Inflammatory macrophage treated with lipopolysaccharide for 4 hours (primary cell): ENCODE measurements at places on chromosomes 11 and 22.
A peak's percentile ranks its signal among the peaks of the same experiment; 100 is the strongest.

GRCh38 chr11:130806746-130807145, 109.5 kb downstream of the SNX19 start:
- no peak for DNase-seq

DNA sequence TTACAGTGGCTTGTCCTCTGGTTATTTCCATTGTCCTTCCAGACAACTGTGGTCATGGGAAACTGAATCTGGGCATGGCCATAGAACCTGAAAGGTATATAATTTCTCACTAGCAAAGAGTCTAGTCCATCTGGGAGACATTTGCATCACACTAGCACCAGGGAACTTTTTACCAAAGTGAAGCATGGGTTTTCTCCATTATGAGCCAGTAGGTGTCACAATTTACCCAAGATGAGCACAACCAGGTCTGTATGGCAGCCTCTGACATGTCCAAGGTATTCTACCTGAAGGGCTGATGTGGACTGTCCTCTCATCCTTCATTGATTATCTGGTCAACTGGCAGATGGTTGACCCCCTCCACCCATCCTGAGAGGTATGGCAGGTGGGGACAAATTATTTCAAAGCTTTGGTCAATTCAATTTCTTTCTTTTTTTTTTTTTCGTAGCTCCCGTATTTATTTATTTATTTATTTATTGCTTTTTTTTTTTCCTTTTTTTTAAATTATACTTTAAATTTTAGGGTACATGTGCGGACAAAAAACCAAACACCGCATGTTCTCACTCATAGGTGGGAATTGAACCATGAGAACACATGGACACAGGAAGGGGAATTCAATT, 425.9 kb downstream of the TMEM135 start:
- DNase-seq = no peak

DNA sequence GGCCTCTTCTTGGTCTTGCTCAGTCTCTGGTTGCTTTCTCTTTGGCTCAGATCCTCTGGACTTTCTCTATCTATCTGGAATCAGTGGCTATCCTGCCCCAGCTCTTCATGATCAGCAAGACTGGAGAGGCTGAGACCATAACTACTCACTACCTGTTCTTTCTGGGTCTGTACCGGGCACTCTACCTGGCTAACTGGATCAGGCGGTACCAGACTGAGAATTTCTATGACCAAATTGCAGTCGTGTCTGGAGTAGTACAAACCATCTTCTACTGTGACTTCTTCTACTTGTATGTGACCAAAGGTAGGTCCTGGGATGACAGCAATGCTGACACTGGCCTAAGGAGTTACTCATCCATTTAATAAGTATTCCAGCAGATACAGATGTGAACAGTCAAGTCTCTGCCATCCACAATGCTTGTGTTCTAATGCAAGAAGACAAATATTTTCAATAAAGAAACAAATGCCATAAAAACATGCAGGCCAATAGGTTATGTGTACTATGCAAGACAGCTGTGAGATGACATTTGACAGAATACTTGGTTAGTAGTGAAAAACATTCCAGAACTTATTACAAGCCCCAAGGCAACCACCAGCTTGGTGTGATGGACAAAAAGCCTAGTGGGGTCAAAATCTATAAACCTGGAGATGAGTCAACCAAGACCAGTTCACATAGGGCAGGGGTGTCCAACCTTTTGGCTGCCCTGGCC, 13.4 kb downstream of the KDELR3 start:
- DNase-seq = no peak

- peak; percentile 75 for DNase-seq
These were observed 4.6 kb downstream of the ETS1 start for GRCh38 chr11:128582496-128583366.

DNA sequence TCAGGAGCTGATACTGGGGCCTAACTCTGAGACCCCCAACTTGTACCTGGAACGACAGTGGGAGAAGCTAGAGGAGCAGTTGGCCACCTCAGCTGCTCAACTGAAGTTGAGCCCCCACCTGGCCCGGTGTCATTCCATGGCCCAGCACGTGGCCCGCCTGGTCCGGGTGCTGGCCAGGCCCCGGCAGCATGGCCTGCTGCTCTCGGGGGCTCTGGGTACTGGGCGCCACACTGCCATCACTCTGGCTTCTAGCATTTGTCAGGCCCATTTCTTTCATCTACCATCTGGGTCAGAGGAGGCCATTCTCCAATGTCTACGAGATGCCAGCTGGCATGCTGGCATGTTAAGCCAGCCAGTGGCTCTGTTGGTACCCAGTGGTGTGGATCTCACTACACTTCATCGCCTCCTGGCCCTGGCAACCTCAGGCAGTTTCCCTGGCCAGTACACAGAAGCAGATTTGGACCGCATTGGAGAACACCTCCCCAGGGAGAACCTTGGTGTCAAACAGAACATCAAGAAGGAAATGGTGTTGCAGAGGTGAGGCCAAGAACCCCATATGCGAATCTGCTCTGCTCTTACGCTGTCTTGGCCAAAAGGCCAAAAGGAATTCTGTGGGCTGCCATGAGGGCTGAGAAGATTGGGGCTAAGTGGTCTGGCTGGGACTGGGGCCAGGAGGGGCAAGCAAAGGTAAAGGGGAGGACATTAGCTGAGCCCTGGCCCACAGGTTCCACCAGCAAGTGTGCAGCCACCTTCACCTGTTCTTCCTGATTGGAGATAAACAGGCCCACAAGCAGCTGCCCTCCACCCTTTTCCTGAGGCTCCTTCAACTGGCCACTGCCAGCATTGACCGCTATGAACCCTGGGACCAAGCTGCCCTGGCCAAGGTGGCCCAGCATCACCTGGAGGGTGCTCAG, 45.4 kb downstream of the RRP8 start:
- no peak for DNase-seq

- no peak for DNase-seq
These were observed 24.3 kb upstream of the ADSL start for GRCh38 chr22:40322021-40322420.

DNA sequence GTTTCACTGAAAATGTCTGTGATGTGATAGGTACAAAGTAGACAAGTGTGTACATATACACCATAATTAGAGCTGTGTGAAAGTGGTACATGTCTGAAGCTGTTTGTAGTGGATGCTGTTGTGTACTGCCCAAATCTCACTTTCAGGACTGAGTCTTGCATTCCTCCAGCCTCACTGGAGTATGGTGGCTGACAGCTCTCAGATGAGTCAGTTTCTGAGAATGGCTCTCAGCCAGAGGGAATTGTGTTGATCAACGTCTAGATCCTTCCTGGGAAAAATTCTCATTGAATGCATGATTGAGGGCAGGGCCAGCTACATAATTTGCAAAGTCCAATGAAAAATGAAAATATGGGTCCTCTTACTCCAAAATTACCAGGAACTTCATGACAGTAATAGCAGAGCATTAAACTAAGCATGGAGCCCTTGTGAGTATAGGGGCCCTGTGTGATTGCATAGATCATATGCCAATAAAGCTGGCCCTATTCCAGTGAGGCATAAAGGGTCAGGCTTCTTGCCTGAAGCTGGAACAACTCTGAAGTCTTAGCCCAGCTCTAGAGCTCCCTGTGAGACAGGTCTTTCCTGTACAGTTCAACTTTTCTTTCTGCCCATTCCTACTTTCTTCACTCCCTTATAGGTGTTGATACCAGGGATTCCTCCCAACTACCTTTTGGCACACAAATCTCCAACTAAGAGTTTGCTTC, 10.8 kb upstream of the CYP2R1 start:
- no peak for DNase-seq

DNA sequence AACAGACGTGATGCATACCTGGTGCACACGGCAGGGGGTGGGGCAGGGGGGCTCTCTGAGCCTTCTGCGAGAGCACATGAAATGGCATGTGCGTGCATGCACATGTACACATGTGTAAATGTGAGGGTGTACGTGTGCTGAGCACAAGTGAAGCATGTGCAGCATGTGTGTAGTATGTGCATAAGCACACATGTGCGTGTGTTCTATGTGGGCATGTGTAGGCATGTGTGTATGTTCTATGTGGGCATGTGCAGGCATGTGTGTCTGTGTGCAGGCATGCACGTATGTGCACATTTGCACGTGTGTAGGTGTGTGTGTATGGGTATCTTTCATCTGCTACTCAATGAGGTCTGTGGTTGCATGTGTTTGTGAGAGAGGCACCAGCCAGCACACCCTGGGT, 371.2 kb downstream of the CTTN start:
- DNase-seq = no peak

DNA sequence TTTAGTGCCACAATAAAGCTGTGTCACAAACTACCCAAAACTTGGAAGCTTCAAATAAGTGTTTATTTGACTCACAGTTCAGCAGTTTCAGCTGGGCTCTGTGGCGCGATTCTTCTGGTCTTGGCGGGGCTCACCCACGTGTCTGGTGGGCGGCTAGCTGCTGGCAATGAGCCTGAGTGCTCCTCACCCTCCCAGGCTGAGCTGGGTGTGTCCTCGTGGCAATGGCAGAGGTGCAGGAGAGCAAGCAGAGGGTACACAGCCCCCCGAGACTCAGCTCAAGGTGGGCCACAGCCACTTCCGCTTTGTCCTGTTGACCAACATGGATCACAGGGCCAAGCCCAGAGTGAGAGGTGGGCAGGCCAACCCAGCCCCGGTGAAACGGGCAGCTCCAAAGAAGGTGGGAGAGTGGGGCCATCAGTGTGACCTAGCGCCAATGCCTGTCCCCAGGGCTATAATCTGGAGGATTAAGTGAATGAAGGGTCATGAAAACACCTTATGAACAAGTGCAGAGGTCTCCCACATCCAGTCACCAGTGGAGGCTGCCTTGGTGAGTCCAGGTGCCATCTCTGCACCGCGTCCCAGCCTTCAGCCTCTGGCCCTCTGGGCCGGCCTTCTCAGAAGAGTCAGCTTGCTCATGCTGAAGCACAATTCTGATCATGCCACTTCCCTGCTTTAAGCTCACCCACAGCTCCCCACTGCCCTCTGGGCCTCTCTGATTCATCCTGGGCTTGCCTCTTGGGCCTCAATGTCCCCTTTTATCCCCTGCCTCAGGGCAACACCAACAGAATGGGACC, 74.6 kb upstream of the RTL6 start:
- DNase-seq = no peak

DNA sequence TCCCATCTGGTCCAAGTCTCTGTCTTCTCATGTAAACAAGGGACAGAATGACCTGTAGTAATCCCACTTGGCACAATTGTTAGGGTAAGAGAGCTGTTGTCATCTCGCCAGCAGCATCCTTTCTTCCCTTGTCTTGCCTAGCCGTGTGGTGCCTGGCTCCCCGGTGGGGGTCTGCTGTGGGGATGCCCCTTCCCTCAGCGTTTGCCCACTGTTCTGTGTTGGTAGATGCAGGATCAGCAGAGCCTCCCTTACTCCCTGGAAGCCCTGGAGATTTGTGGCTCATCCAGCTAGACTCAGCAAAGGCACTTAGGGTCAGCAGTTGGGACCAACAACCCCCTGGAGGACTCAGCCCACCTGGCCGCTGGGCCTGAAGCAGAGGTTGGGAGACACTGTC, 13.0 kb downstream of the ACO2 start:
- no peak for DNase-seq

GRCh38 chr11:75773595-75774353, 5.2 kb downstream of the DGAT2 start:
- peak; percentile 83 for DNase-seq
